ENCODE measurements at places on chromosomes 4 and X.

DNA sequence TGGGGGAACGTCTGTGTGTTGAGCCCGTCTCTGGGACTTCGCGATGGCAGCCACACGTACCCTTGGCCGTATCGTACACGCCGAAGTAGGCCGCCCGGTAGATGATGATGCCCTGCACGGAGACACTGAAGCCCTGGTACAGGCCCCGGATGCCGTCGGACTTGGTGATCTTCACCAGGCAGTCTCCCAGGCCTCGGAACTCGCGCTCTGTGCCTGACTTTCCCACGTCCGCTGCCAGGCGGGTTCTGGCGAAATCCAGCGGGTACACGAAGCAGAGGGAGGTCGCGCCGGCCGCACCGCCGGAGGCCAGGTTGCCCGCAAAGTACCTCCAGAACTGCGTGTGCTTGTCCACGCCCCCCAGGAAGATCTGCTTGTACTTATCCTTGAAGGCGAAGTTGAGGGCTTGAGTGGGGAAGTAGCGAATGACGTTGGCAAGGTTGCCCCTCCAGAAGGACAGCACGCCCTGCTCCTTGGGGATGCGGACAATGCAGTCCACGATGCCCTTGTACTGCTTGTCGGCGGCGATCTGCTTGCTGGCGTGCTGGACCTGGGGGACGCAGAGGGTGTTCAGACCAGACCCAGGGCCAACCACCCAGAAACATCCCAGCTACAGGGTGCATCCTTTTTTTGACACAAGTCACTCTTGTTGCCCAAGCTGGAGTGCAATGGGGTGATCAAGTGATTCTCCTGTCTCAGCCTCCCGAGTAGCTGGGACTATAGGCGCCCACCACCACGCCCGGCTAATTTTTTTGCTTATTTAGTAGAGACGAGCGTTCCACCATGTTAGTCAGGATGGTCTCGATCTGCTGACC is 2.5 kb downstream of the SLC25A6 start:
- DNase-seq: no peak

- DNase-seq: no peak
Observed at GRCh38 chrX:97672608-97673007, 788.9 kb downstream of the RPA4 start.

DNA sequence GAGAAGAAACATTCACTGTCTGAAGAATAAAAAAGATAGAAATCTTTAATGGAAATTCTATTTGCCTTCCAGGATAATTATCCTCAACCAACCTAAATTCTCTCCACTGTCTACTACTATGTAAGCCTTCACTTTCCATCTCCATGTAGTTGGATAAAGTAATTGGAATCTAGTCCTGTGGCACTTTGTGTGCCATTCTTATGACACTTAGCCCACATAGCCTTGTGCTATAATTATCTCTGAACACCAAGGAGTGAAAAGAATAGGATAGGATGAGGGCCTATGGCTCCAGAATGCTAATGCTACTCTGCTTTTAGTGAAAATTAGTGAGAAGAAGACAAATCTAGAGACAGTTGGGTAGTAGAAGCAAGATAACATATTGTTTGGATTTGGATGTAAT is 20.2 kb downstream of the PRSS48 start:
- DNase-seq: no peak

- no peak for DNase-seq
Observed at GRCh38 chrX:137052643-137053235, 18.9 kb upstream of the GPR101 start.

- DNase-seq: peak; percentile 11
Observed at GRCh38 chrX:17535229-17535628, 160.2 kb downstream of the NHS start.

DNA sequence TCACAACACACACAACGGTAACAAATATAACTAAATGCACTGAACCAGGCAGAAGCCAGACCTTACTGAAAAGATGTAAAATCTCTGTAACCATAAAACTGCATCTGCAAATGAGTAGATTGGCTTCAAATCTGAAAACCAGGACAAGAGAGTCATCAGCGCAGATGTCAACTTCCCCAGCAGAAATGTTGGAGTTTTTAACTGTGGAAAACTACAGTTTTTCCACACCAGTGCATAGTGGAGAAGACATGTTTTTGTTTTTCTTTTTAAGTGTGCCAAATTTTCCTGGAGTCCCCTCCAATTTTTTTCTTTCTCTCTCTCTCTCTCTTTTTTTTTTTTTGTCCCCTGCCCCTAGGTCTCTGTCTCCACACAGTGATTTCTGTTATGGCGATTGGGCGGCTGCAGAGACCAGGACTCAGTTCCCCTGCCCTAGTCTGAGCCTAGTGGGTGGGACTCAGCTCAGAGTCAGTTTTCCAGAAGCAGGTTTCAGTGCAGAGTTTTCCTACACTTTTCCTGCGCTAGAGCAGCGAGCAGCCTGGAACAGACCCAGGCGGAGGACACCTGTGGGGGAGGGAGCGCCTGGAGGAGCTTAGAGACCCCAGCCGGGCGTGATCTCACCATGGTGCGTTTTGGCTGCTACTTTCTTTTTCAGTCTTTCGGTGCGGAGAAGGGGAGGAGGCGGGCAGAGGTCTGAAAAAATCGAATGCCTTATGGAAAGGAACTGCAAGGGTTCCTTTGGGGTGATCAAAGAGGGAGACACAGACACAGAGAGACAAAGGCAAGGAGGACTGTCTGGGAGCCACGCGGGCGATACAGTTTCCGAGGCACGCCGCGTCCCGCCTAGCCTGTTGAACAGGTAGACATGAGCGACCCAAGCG is at the start of gene GUCY1A1:
Gene GUCY1A1, plus strand, starts transcription at position 505 of the 878 bp plus-strand sequence. CDS start 30,020 bp downstream, outside the sequence.
- DNase-seq: no peak

DNA sequence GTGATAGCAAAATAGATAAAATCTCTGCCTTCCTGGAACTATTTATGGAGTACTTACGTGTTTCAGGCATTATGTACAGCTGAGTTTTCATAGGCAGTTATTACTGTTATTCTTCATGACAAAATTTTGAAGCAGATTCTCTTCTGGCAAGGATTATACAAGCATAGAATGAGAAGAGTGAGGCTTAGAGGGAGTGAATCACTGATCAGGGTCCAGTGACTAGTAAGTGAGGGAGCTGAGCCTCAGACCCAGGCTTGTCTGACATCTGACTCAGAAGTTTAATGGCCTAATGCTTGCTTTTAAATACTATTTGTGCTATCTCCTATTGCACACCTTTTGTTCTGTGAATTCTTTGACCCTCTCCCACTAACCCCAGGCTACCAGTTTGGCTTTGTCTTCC is 110.6 kb downstream of the DTHD1 start:
- no peak for DNase-seq

- no peak for DNase-seq
Observed at GRCh38 chr4:26958925-26959653, 98.4 kb downstream of the STIM2 start.

- no peak for DNase-seq
Observed at GRCh38 chr4:114364857-114365256, 233.8 kb upstream of the UGT8 start.

- no peak for DNase-seq
Observed at GRCh38 chrX:30787012-30787411, 102.0 kb downstream of the TAB3 start.

DNA sequence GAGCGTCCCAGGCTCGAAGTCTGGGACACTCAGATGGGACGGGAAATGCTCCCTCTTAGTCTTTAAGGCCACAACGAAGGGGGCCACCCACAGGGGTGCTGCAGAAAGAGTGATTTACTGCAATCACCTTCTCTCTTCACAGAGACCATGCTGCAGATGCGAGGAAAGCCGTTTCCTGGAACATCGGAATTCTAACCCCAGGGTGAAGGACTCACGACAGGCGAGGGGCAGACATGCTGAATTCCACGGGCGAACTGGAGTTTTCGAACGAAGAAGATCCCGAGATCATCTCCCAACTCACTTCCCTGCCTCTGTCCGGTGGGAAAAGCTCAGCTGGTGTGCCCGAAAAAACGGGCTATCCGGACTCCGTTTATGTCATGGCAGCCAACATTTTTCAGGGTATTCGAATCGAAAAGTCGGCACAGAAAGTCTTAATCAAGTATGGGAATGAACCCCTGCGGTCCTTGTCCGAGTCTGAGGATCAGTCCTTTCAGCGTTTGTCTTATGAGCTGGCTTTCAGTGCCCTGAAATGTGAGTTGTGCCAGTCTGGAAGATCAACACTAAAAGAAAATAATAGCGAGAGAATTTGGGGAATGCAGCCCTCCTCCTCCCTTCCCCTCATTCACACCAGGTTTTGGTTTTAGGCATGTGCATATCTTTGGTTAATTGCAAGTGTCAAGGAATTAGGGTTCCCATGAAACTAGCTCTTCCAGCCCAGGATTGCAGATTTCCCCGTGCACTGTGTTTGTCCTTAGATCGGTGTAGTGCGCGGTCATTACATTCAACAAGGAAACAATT is 905 bp downstream of the NSUN7 start:
- no peak for DNase-seq

DNA sequence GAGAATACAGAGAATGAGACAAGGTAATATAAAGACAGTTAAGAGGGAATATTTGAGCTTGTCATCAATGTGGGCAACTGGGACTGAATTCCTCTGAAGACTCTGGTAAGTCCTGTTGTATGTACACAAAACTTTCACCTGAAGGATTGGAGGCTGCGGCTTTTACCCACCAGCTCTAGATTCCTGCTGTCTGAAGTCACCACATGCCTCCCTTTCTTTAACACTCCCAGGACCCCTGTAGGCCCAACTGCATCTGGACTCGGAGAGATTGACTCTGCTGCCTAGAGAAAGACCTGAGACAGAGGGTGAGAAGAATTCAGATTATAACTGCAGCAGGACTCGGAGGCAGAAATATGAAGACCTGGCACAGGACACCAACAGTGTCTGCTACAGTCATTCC is 1048.0 kb downstream of the PDHA2 start:
- DNase-seq: no peak

DNA sequence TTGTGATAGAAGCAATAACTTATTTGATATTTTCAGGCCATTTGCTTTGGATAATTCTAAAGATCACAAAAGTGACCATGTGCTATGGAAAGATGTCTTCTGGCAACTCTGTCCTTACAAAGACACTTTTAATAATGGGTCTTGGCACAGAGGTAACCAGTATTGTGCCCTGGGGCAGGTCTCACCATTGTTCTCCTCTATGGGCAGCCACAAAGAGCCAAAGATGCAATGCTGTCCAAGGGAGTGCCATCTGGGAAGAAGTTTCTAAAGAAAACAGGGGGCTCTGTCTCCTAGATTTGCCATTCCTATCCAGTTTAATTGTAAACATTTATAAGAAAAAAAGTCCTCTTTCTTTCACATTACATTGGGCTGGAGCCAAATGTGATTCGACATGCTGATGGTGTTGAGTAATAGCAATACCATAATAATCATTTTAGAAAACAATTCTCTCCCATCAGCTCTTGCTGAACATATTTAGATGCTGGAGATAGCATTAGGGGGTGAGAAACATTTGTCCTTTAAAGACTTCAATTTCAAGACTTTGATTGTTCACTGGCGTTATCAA is 179.9 kb downstream of the KIT start:
- no peak for DNase-seq

- DNase-seq: no peak
Observed at GRCh38 chr4:165124488-165124887, 11.8 kb upstream of the TMEM192 start.

DNA sequence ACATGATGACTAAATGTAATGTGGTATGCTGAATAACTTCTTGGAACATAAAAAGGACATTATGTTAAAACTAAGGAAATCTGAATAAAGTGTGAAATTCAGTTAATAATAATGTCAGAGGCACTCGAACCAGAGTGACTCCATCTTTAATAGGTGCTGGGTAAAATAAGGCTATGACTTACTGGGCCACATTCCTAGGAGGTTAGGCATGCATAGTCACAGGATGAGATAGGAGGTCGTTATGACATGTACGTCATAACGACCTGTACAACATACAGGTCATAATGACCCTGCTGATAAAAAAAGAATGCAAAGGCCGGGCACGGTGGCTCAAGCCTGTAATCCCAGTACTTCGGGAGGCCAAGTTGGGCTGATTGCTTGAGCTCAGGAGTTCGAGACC is 28.9 kb upstream of the OPHN1 start:
- no peak for DNase-seq

- no peak for DNase-seq
Observed at GRCh38 chrX:150879855-150880807, 18.3 kb downstream of the CD99L2 start.

DNA sequence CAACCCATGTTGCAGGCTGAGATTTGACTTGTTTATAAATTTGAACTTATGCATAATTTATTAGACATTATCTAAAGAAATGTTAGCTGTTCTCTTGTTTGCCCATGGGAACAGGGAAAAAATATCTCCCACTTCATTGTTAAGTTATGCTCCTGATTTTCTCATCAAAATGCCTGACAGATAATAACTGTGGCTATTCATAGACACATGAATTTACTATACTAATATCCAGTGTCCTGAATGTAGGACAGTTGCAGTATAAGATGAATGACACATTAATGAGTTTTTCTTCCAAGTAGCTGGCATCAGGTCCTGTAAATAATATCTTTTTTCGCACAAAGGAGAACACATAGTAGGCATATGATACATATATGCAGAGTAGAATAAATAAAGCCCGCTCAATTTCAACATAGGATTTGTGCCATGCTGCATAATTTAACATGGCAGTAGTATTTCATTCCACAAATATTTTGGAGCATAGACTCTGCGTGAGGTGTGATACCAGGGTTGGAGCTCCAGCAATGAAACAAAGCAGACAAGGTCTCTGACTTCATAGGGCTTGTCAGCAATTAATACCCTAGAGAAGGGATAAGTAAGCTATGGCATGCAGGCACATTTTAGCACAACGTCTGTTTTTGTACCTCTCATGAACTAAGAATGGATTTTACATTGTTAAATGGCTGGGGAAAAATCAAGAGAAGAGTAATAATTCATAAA is 40.4 kb upstream of the DDX53 start:
- DNase-seq: no peak

GRCh38 chr4:19684084-19684483 is 567.6 kb upstream of the SLIT2 start:
- DNase-seq: no peak

DNA sequence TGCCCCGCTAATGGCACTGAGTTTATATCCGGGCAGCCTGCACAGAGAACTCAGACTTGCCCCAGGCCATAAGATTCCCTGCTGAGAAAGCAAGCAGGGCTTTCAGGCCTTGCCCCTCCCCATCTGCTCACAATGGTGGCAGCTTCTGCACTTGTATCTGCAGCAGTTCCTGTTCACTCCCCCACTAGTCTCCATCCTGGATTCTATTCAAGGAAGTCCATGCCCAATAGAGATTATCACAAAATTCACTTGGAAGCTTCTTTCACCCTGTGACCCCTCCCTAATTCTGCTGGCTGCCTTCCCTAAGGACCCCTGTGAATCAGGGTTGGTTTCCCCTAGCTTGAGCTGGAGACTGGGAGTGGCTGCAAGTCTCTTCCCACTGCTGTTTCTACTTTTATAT is 34.5 kb upstream of the UCP1 start:
- no peak for DNase-seq

DNA sequence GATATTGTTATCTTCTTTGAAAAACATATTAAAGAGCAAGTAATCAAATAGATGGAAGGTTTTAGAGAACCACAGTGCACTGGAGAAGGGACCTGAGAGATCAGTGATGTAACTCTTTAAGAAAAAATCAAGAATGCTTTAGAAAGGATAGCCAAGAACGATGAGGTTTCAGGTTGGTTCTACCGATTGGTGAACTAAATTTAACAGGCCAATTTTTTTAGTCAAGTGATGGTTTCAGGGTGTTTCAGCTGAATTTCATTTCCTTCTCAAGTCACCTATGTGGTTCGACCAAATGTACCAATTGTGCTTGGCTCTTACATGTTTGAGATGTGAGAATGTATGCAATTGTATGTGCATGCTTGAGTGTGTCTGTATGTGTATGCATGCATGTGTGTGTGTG is 26.5 kb downstream of the HS3ST1 start:
- no peak for DNase-seq
